Central memory CD4-positive, alpha-beta T cell (primary cell): ENCODE measurements at places on chromosomes 12 and 14.

GRCh38 chr12:75337905-75338304 is 3.4 kb downstream of the GLIPR1L1 start:
- DNase-seq, result no peak

DNA sequence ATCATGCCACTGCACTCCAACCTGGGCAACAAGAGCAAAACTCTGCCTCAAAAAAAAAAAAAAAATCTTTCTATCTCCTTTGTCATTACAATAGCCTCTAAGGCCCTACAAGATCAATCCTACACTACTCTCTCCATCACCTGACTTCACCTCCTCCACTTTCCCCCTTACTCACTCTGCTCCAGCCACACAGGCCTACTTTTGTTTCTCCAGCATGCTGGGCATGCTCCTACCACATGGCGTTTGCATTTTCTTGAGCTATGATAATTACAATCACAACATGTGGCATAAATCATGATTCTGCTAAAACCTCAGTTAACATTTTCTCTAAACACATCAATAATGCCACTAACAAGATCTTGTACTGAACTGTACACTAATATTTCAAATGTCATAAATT is 7.8 kb downstream of the PPP1R13B start:
- DNase-seq, result no peak

DNA sequence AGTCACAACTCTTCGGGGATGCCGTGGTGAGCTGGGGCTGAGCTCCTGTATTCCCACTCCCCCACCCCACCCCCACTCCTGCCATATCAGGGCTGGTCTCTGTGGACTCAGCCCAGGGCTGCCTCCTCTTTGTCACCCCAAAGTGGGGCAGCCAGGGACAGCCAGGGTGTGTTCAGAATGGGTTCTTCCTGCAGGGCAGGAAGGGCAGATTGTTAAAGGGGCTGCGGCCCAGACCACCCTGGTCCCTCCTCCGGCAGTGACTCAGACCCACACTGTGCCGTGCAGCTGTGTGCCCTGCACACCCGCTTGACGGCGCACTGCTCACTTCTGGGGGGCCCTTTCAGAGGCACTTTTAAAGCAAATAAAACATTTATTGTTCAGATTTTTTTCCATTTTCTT is 9.3 kb downstream of the SLC48A1 start:
- no peak for DNase-seq

GRCh38 chr12:112236386-112236785 is 111.0 kb downstream of the TRAFD1 start:
- DNase-seq, result no peak

DNA sequence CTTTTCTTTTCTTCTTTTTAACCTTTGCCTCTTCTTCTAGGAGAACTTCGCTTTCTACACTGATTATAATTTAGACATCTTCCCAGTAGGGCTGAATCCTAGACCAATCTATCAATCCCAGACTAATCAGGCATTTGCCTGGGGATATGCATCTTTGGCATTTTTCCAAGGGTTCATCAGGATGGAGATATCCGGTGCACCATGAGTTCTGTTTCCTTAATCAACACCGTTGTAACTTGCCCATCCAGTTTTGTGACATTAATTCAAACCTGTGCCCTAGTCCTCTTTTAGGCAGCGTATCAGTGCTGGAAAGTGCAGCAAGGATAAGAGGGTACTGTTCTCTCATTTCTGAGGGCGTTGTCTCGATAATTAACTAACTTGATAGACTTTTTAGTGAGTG is 617 bp upstream of the MGP start:
- no peak for DNase-seq

- no peak for DNase-seq
Observed at GRCh38 chr12:91922139-91922538, 223.5 kb downstream of the BTG1 start.

- DNase-seq, result peak; percentile 61
Observed at GRCh38 chr14:103520657-103521437, 1.8 kb downstream of the CKB start.

- DNase-seq, result peak; percentile 88
Observed at GRCh38 chr14:88005978-88006851, 1.3 kb downstream of the GPR65 start.

GRCh38 chr12:29086325-29087271 is 62.5 kb upstream of the FAR2 start:
- DNase-seq, result no peak

DNA sequence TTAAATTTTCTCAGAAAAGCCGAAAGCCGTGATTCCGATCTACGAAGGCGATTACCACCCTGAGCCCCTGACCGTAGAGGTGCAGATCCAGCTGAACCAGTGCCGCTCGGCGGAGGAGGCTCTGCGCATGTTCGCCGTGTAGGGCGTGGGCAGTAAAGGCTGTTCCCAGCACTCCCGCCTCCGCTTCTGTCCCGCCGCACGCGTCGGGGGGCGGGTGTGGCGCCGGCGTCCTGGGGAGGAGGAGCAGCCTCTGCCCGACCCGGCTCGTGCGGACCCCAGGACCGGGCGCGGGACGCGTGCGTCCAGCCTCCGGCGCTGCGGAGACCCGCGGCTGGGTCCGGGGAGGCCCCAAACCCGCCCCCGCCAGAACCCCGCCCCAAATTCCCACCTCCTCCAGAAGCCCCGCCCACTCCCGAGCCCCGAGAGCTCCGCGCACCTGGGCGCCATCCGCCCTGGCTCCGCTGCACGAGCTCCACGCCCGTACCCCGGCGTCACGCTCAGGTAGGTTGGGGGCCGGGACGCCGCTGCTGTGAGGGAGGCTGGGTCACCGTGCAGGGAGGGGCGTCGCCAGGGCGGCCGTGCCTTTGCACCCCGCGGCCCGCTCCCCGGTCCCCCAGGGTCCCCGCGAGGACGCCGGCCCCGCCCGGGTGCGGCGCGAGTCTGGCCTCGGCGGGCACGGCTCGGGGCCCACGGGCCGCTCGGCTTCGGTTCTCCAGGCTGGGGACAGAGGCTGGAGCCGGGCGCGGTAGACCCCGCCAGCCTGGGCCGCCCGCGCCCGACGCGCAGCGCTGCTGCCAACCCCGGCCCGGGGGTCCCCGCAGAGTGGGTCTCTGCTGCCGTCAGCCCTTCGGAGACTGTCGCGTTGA is at the start of gene B3GNT4:
TSS of gene B3GNT4 (plus strand) at position 409 of the 866 bp plus-strand sequence. CDS start 910 bp downstream, outside the sequence.
- DNase-seq, result peak; percentile 62

DNA sequence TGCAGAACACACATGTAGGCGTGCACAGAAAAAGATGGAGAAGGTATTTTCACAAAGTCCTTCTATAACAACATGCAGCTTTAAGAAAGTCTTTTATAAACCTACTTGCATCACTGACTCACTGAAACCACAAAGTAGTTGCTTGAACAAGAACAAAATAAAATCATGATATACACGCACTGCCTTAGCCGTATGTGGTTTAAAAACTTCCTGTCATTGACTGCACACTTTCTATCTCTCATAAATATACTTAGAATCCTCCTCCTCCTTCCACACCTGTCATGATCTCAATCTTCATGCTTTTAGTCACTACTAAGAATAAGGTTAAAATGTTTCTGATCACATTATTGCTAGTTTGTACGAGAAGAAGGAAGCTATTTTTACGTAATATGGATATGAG is 31.8 kb upstream of the RAD51AP1 start:
- DNase-seq, result peak; percentile 73

- no peak for DNase-seq
Observed at GRCh38 chr12:64171715-64172114, 50.4 kb downstream of the KICS2 start.

DNA sequence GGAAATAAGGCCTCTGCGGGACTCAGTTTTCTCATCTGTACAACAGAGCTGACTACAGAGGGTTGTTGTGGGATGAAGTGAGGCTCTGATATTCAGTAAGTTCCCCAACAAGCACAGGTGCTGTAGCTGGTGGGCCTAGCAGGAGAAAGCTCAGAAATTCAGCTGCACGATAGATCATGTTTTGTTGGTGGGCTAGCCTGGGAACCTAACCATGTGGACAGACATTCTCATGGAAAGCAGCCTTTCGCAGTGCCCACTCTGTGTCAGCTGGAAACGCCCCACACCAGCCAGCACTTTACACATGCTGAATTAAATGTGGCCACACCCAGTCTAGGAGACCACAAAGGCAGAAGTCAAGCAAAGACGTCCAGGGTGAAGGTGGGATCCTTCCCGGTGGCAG is 16.1 kb downstream of the PITPNM2 start:
- no peak for DNase-seq

DNA sequence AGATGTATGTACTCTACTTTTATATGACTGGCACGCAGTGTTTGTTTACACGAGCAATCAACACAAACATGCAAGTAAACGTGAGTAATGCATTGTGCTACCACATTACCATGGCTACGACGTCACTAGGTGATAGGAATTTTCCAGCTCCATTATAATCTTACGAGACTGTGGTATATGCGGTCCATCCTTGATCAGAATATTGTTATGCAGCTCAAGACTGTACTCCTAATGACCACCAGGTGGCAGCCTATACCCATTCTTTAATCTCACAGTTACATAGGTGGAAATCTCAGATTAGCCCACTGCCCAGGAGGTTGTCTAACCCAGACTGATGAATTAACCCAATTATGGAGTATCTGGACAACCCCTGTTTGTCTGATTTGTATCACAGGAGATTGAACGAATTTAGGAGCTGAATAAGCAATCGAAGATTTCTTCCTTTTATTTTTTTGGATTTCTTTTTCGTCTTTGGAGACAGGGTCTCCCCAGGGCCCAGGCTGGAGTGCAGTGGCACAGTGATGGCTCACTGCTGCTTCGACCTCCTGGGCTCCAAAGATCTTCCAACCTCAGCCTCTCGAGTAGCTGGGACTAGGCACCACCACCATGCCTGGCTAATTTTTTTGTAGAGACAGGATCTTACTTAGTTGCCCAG is 8.7 kb upstream of the TESPA1 start:
- peak; percentile 70 for DNase-seq

DNA sequence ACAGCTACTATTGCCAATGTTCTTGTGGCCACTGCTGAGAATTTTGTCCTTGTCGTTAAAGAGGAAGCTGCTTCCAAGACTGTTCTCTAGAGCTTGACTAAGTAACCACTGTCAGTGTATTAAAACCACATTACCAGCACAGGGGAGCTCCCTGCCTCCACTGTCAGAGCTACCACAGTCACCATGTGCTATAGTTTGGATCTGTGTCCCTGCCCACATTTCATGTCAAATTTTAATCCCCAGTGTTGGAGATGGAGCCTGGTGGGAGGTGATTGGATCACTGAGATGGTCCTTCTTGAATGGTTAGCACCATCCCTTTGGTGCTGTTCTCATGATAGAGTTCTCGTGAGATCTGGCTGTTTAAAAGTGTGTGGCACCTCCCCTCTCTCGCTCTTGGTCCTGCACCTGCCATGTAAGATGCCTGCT is 23.2 kb upstream of the RAP1B start:
- DNase-seq, result peak; percentile 36

DNA sequence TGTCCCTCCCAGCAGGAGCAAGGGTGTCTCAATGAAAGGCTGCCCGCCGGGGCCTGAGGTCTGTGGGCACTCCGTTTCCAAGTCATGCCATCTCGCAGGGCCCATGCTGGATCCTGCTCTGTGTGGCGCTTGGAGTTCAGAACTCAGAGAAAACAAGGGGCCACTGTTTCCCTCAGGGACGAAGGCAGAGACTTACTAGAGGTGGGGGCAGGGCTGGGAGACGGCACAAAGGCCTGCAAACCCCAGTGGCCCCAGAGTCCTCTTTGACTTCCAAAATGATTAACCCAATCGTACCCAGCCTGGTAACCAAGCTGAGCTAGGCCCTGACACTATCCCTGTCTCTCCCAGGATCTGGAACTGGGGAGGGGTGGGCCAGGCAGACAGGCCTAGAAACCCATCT is 95.8 kb downstream of the ITPK1 start:
- DNase-seq, result no peak

DNA sequence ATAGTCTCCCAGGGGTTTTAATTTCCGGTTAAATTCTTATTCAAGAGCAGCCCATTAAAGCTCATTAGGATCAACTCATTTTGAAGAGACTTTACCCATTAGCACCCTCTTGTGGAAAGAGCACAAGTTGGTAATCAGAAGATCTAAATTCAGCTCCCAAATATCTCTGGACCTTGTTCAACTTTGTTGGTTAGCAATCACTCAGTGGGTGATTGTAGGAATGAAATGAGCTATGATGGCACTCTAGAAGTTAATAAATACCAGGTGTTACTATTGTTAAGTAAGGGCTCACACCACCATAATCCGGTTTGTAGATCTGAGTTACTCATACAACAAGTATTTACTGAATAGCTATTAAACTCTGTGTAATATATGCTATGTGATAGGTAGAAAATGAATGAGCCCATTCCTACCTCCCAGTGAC is 42.9 kb downstream of the TRIP11 start:
- peak; percentile 24 for DNase-seq

DNA sequence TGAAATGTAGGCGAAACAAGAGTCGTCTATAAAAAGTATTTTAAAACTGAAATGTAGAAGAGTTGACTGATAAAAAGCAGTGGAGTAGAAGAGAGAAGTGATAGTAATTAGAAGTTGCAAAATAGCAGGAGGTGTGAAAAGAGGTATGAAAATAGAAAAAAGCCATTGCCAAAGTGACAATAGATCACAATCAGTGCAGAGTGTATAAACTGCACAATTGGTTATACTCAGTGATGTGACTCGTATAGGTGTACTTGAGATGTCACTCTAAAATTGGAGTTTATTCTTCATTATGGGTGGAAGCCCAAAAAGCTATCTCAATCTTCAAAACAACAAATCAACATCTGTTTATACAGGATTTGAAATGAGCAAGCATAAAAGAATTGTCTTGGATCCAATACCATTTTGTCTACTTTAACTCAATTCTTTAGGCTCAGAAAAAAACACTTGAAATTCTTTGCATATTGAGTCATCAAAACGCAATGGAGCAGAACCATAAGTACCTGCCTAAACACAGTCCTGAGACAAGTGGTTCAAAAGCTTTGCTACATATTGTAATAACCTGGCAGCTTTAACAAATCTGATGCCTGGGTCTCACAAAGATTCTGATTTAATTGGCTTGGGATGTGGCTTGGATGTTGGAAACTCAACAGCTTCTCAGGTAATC is 8.8 kb downstream of the IKBIP start:
- DNase-seq, result no peak

DNA sequence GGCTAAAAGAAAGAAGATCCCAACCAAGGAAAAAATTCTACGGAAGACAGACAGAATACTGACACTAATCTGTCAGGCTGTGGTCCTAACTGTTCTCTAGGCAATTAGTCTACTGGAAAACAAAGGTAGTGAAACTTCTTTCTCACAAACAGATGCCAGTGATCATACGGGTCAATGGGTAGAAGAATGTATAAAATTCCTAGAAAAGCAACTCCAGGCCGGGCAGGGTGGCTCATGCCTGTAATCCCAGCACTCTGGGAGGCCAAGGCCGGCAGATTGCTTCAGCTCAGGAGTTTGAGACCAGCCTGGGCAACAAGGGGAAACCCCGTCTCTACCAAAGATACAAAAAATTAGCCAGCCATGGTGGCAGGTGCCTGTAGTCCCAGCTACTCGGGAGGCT is 64.8 kb downstream of the HECTD4 start:
- DNase-seq, result no peak

DNA sequence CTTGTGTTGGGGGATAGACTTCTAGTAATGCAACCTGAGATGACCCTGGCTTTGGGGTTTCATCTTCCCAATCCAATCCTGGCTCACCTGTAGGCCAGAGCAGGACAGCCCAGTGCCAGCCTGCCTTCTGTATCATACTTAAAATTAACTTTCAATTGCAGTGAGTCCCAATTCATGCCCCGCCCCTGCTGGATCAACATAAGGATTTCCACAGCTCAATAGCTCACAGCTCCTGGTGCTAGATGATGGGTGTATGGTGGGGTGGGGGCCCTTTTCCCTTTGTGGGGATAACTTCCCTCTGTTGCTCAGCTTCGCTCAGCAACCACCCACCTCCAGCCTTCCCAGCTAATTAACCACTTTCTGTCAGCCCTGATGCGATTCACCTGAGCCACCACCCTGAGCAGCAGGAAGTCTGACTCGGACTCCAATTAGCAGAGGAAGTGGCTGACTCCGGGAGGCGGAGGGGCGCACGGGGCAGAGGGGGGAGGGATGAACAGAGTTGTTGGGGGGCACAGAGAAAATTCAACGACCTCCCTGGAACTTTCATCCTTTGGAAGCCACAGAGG is 24.3 kb upstream of the CHGA start:
- no peak for DNase-seq
